ENCODE measurements at places on chromosomes 7 and 10.

GRCh38 chr10:6649903-6650302 lies 69.8 kb upstream of the PRKCQ start:
- DNase-seq, result no peak

- DNase-seq, result no peak
These were observed 35.3 kb upstream of the TNKS2 start for GRCh38 chr10:91762878-91763277.

DNA sequence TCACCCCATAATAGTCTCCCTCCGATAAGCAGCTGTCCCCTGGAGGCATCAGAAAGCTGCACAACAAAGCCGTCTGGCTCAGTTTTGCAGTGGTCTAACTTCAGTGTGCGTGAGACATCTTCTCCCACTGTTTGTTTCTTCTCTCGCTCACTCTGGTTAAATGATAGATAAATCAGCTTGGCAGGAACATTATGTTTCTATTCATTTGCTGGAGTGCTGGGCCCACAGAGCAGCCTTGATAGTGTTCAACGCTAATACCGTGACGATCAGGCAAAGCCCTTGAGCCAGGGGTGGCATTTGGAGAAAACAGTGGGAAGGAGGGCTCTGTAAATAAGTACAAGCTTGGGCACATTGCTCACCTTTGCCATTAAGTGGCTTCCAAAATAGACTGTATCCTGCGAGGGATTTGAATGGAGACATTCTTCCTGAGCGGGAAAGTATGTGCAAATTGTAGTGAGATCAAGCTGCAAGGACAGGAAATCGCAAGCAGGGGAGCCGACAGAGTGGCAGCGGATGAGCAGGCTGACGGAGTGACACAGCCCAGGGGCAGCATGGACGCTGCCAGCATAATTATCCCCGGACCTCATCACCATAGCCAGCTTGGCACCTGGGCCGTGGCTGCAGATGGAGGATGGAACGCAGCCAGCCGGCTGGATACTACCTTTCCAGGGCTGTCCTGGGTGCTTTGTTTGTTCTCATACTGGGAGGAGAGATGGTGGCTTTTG lies 256.8 kb upstream of the FZD8 start:
- no peak for DNase-seq

- no peak for DNase-seq
These were observed 7.6 kb upstream of the ARMS2 start for GRCh38 chr10:122446668-122447423.

GRCh38 chr10:1369197-1369596 lies 313.0 kb downstream of the WDR37 start:
- peak; percentile 23 for DNase-seq

DNA sequence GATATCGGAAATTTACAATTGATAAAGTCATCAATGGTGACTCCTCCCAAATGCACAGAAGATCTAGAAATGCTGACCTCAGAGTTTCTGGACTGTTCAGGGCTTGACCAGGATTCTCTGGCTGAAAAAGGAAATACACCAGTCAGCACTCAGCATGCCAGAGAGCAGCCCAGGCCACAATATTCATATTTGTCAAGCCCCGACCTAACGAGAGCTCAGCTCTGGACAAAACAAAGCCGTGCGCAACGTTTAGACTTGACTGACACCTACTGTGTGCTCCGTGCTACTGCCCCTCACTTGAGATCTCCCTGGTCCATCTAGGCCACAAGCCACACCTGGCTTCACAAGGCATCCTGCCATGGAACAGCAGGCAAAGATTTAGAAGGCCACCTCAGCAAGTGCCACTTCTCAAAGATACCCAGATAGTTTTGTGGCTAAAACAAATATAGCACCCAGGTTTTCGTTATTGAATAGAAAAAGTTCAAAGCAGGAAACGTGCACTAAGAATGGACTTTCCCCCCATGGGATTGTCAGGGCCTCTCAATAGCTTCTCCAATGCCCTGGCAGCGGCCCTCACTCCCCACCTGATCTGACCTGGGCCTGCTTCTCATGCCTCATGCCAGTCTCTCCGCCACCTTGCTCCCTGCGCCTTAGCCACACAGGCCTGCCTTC lies 218.3 kb downstream of the FAM107B start:
- DNase-seq, result no peak

DNA sequence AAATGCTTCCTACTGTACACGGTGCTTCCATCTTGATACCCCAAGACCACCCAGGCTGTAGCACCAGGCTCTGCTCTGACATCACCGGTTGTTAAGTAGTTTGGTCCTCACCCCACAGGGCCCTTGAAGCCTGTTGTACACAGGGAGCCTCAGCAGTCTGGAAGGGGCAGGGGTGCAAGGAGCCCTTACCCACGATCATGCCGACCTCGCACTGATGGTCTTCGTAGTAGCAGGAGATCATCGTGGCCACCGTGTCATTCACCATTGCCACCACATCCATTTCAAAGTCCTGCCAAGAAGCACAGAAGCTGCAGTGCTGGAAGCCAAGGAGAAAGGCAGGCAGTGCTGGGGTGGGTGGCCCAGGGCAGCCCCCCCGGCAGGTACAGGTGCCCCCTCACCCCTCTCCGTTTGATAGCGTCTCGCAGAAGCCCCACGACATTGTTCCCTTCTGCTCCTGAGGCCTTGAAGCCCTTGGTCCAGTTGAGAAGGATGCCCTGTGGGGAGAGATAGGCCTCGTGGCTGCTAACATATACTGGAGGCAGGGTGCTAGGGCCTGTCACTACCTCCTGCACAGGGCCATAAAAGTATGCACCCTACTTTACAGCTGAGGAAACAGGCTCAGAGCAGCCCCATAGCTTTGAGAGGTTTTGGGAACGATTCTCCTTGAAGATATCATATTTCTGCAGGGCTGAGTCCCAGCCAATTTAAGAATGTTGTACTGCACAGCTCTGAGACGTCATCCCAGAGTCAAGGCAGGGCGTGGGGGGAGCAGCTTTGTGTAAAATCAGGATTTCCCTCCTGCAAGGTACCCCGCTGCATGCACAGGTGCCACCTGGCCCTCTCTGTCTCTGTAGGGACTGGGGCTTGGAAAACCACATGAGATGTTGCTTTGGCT lies 8.7 kb upstream of the MYL7 start:
- DNase-seq, result peak; percentile 73

DNA sequence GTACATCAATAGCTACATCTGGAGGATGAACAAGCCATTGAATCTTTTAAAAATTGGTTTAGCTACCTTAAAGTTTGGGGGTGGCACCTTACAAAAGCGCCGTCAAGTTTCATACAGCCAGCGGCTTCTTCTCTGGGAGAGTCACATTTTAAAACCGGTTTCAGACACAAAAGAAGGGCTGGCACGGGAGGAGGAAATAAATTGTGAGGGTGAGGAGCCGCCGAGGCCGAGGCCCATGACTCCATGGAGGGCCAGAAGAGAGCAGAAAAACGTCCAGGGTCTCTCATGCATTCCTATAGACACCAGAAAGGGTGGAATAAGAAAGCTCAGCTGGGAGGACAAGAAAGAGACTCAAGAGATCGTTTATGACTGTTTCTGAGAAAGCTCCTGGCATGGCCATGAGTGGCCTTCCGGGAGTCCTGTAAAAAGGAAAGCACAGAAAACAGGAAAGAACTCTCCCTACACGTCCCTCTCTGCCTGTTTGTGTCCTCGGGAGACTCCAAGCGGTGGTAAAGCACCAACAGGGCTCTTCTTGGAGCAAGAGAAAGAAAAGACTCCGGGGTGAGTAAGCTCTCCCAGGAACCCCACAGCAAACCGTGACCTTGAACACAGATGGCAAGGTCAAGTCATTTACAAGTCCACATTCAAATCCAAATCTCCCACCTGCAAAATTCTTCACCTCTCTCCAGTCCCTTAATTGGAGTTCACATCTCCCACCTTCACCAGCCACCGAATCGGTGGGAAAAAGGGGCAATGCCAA lies 1.8 kb downstream of the FRAT2 start:
- DNase-seq, result no peak

All from left forelimb (tissue), 1 donor.